Stimulated activated CD8-positive, alpha-beta memory T cell treated with anti-CD3 and anti-CD28 coated beads, Interleukin-4, amount 100 ng/mL, for 1 hour (primary cell): ENCODE measurements at places on chromosomes 5 and 9.

DNA sequence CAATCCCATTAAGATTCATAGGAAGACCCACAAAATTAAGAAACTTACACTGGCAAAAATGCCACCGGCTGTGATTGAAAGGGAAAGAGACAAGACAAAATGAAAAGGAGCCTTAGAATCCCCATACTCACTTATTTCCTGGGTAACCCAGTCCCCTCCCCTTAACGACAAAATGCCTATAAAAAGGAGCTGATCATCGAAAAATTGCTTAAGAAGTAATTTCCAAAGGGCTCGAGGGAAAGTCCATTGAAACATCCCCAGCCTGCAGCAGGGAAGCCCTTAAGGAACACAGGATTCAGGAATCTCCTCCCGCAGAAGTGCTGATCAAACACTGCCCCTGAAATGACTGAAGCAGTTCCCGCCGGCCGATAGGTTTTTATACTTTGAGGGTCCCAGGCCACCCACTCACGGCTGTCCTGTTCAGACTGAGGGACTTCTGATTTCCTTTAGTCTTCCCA is 677 bp upstream of the ZNF79 start:
- no peak for DNase-seq

DNA sequence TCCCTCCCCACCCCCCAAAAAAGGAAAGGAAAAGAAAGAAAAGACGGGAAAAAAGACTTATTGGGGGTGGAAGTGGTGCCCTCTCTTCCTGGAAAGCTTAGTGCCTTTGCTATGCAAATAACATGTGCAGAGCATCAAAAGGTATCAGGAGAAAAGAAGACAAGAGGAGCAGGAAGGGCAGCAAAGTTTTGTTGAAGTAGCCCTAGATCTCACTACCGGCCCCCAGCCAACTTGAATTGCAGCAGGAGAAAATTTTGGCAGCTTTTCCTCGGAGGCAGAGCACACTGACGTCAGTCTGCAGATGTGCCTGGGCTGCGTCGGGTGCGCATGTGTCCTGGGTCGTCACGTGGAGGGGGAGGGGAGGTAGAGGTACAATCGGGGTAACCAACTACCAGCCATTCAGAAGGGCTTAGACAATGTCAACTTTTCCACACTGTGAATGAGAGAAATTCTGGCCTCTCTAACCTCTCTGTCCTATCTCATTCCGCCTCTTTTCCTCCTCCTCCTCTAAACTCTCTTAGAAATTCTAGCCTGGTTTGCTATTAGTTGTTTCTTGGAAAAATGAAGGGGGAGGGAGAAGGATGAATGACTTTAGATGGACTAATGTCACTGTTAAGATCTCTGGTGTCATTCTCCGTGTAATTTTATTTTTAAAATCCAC is at the start of gene ADAMTS6:
TSS of gene ADAMTS6 (minus strand) at position 286 of the 661 bp plus-strand sequence. CDS start 8,247 bp downstream, outside the sequence.
- peak; percentile 51 for DNase-seq

DNA sequence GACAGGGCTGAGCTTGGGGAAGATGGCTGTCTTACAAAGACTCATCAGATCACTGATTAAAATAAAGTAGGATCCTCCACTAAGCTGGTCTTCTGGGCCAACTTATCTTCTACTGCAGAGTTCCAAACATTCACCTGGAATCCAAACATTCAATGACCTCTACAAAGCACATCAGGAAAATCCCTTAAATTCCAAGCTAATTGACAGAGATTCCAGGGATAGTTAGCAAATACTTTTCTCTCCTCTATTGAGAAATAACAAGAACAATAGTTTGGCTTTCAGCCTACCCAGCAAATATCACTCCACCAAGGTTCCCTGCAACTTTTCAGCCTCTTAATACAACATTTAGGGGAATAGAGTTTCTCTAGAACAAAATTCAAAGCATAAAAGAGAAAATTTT is 140.6 kb upstream of the LIFR start:
- no peak for DNase-seq

DNA sequence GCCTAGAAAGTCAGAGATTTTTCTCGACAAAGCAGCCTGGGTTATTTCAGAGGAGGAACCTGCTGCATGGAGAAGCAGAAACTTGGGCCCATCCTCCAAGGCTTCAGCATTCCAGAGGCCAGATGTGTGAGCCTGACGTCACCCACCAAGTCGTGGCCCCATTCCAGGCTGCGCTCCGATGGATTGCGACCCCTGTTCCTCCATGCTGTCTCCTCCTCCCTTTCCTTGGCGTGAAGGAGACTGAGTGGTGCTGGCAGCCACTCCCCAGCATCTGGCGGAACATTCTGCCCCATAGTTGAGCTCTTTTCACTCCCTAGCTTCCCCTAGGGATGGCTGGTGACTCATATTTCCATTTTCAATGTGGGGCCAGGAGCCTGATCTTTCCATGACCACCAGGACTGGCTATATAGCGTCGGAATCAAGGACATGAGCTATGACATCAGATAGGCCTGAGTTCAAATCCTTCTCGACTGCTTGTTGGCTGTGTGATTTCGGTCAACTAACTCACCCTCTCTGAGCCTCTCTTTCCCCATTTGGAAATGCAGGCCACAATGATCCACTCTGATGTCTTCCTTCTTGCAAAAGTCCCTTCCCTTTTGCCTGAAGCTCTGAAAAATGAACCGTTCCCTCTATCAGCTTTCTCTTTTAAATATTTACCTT is 24.5 kb upstream of the DUSP1 start:
- no peak for DNase-seq

DNA sequence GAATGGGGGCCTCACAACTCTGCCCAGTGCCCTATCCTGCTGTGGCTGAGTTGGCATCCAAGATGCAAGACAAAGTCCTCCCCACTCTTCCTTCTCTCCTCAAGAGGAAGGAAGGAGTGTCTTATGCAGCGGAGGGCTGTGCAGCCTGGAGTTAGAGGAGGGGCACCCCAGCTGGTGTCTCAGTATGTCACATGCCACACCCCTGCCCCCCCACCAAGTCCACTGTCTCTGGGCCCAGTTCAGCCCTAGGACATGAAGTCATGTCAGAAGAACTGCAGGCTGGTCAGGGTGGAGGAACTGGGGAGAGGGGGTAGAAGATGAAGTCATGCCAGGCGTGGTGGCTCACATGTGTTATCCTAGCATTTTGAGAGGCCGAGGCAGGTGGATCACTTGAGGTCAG is 28.0 kb upstream of the SLC28A3 start:
- DNase-seq: no peak

DNA sequence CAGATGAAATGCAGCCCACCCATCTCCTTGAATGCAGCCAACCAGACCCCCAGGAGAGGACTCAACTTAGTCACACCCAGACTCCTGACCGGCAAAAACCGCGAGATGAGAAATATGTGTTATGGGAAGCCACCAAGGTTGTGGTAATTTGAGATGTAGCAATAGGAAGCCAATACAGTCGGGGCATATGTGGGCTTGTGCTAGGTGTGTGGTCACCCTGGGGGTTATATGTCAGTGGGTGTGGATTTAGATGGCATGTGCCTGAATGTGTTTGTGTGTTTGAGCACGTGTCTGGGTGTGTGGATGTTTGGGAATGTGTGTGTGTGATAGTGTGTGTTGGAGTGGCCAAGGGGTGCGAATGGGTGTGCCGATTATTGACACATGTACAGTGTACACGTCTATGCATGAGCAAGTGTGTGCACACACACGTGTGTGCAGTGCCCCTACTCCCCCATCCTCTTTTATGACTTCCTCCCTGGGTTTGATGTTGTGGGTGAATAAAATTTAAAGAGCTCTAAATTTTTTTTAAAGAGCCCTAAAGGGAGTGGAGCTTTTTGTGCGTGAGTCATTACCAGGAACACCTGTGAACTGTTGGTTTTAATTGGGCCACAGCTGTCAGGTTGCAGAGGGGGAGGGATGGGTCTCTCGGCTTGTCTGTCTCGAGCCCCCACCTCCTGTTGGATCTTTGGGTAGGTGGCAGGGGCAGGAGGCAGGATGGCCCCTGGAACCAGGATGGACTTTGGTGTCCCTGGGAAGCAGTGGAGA is 86.8 kb downstream of the LHX2 start:
- DNase-seq: no peak

DNA sequence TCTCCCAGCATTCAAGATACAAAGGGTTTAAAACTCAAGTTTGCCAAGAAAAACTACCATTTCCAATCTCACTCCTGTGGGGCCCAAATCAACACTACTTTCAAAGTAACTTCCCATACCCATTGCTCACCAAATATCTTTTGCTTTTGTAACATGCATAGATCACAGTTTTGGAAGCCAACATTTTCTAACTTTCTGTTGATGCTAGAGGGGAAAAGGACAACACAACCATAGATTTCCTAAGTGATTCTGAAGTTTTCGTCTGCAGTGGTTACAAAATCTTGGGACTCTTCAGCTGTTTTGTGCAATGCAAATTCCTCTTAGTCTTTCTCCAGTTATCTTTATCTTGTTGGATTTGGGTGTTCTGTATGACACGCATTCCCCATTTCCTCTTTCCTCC is 94.1 kb upstream of the PAPPA start:
- DNase-seq: no peak

DNA sequence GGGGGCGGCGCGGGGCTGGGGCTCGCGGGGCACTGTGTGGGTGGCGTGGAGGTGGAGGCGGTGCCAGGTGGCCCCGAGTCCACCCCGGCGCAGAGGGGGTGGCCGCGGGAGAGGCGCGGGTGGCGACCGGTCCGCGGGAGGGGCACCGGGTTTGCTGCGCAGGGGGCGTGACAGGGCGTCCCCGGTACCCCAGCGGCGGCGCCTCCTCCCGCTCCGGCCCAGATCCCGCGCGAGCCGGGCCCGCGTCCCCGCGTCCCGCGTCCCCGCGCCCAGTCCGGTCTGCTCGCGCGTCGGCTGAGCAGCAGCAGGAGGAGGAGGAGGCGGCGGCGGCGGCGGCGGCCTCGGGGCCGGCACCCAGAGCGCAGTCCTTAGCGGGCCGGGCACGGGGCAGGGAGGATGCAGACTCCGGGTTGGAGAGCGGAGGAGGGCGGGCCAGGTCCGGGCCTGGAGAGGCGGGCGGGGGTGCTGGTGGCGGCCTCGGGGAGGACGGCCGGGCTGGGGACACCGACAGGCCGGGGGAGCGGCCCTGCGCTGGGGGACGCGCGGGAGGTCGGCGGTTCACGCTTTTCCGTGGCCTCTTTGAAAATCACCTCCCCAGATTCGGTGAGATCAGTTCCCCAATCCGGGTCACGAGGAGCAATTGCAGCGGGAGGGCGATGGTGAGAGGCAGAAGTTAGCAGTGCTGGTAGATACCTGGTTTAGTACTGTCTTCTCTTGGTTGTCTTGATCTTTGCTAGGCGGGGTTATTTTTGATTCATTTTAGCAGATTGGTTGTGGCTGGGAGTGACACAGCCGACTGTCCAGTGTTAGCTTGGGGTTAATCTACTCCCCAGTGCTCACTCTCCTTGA is 1.7 kb downstream of the TRIO start:
- no peak for DNase-seq

DNA sequence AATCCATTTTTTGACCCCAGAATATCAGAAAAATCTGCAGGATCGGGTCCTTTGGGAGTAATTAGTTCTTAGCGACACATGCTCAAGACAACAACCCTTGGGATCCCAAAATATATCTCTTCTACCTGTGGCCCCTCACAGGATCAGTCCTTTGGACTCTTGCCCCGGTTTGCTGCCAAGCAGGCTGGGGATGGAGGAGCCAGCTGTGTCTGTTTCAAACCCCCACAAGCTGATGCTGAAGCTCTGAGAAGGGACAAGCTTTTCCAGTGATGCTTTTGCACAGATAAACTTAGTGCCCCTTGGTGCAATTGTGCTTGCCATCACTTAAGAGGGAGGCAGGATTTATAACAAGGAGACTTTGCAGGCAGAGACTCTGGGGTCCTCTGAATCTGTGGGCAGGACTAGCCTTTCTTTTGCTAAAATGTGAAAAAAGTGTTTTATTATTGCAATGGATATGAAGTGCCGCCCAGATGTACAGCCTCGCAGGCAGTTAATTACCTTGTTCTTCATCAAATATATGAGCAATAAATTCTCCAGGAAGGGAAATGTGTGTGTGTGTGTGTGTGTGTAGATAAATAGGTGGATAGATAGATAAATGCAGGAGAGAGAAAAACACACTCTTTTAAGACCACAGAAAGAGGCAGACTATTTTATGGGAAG is 9.6 kb upstream of the LHX2 start:
- DNase-seq: no peak

DNA sequence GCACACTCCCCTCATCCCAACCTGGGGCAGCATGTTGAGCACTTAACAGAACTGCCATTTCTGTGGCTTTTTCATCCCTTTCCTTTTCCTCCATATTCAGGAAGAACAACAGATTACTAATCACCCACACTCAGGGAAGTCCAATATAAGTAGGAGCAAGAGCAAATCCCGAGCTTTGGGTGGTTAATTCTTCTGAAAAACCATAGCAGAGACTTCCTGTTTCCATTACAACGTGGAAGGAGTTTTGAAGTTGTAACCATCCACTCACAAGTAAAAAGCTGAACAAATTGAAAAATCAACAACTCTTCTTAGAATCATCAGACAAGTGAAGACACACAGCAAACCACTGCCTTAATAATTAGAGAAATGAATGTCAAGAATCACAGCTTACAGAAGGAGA is 8.2 kb downstream of the CTSL start:
- DNase-seq: no peak

GRCh38 chr9:93308158-93308602 is 124.2 kb downstream of the WNK2 start:
- DNase-seq: no peak

GRCh38 chr5:6902094-6902493 is 188.9 kb downstream of the TENT4A start:
- no peak for DNase-seq

DNA sequence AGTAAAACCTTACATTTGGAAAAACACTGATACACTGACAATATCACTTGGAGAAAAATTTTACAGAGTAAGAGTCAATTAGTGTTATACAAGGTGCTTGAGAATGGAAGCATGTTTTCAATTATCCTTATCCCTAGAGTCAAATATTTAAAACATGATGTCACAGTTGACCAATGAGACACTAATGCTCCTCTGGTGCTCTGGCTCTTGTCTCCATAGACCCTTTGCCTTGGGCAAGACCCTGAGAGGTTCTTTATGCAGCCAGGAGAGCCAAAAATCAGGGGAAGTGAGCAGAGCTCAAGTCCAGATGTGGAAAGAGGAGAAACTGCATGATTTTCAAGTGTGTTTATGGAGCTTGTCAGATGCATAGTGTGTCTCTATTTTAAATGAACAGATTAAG is 153.9 kb downstream of the MARCHF11 start:
- no peak for DNase-seq

- DNase-seq: no peak
Observed at GRCh38 chr5:108560581-108560980, 178.7 kb upstream of the FBXL17 start.

DNA sequence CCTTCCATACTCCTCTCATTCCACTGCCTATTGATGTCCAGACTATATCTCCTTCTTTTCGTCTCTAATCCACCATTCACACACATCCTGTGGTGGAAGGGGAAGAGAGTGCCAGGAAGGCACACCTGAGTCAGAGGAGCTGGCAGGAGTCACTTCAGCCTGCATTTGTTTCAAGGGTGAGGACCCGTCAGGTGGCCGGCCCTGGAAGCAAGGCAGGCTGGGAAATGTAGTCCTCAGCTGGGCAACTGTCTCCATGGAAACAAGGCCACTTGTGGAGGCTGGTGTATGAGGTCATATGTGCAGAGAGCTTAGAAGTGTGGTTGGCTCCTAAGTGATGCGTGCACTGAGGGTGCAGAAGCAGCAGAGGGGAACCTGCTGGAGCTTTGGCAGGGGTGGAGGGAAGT is 278.4 kb downstream of the NSG2 start:
- DNase-seq: no peak

- no peak for DNase-seq
Observed at GRCh38 chr5:175861337-175862130, 9.8 kb upstream of the CPLX2 start.

- no peak for DNase-seq
Observed at GRCh38 chr5:147483961-147484707, 25.7 kb downstream of the DPYSL3 start.
